NCI-H2081 treated with DMSO at 0.1 percent for 48 hours (cell line): ENCODE measurements at places on chromosomes 5 and 9.

DNA sequence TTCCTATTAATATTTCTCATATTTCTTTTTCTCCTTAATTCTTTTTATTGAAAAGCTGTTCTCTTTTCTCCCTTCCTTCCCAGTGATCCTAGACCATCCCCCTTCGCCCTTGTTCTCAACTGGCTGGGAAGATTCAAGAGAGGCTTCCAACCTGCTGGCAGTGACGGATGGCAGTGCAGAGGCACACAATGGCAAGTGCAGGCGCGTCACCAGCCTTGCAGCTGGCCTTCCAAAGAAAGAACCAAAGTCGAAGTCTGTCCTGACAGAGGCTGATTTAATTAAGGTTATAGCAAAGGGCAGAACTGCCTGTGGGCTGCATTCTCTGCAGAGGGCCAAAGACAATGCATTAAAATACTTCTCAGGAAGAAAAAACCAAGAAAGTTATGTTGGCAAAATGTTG is 7.4 kb downstream of the CEMIP2 start:
- no peak for DNase-seq

DNA sequence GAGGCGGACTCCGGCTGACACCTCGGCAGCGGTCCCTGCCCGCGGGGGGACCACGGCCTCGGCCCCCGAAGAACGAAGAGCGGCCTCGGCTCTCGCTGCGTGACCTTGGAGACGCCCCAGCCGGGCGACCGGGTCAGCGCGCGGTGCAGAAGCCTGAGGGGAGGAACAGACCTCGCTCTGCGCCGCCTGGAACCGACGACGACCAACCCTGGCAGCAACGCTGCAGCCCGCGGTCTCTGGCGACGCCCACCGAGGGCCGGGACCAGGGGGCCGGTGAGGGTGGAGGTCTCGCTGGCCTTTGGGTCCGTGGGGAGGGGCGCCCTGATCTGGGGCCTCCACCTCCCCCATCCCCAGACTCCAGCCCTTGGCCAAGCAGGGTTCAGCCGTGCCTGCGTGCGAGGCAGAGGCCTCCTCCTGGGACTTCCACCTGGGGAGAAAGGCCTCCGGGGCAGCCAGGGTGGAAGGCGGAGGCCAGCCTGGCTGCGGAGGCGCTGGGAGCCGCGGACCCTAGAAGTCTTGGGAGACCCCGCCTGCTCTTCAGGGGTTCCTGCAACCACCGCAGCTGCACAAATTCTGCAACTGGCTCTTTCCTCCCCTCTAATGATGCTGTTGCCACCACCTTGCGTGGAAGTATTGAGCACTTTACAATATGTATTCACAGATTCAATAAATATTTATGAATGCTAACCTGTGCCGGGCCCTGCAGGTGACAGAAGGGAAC is 44.3 kb upstream of the SLC12A7 start:
- DNase-seq = no peak

- no peak for DNase-seq
Observed at GRCh38 chr5:107074996-107075395, 595.7 kb downstream of the EFNA5 start.

- DNase-seq = no peak
Observed at GRCh38 chr5:36642089-36642488, 35.7 kb downstream of the SLC1A3 start.

GRCh38 chr9:76162751-76163500 is 231.3 kb downstream of the RFK start:
- DNase-seq = no peak

DNA sequence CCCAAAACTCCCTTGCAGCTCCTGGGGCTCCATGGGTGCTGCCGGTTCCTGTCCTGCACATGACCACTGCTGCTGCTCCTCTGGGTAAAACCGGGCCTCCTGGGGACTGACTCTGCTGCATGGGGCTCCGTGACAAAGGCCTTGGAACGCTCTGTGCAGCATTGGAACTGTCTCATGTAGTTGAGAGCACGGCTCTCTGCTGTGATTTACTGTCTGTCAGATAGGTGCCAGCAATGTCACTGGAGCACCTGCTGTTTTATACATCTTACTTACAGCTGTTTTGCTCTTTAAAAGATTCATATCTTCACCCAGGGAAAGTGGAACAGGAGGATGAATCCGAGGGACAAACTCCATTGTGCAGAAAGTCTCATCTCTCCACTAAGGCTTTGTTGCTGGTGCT is 138.1 kb downstream of the YIPF5 start:
- DNase-seq = no peak

DNA sequence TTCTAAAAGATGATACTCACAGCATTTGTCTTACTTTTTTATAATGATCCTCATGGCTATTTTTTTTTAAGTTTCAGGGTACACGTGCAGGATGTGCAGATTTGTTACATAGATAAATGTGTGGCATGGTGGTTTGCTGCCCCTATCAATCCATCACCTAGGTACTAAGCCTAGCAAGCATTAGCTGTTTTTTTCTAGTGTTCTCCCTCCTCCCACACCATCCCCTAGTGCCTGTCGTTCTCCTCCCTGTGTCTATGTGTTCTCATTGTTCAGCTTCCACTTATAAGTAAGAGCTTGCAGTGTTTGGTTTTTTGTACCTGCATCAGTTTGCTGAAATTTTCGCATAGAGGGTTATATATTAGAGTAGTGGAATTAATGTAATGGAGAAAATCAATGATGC is 189.1 kb upstream of the CDH12 start:
- no peak for DNase-seq
